Pancreas (tissue), 10 donors: ENCODE measurements at places on chromosomes 6 and 20. TPM values are rescaled to one million over a fixed set of nuclear protein-coding genes. Genes with fewer than 3 reads are reported as not detected.

ARMC2 gene
- total RNA-seq: 2.3 TPM

GNAS-AS1 gene
- total RNA-seq: 0.56 TPM

FAM209B gene
- not detected for total RNA-seq

RBM39 gene
- total RNA-seq: 136 TPM

PRKN gene
- total RNA-seq: 3.7 TPM

BNIP5 gene
- total RNA-seq: 0.47 TPM

BCAS4 gene
- total RNA-seq: 0.85 TPM

PPP1R16B gene
- 1.6 TPM for total RNA-seq

VSTM2L gene
- 4.4 TPM for total RNA-seq

HSPA12B gene
- 1.3 TPM for total RNA-seq

FABP7 gene
- not detected for total RNA-seq

ULBP2 gene
- total RNA-seq: 0.37 TPM

CSNK2A1 gene
- total RNA-seq: 52.8 TPM

HRH3 gene
- total RNA-seq: not detected

SLC22A7 gene
- total RNA-seq: not detected

CCNC gene
- total RNA-seq: 27.4 TPM

HSD17B8 gene
- 47.3 TPM for total RNA-seq

CDSN gene
- not detected for total RNA-seq

GPSM3 gene
- 3.8 TPM for total RNA-seq

SNAP91 gene
- 1.8 TPM for total RNA-seq

NQO2 gene
- 21.0 TPM for total RNA-seq

ADGRF5 gene
- 3.8 TPM for total RNA-seq

TUBB1 gene
- total RNA-seq: 0.06 TPM

TOX2 gene
- 0.51 TPM for total RNA-seq

WFDC12 gene
- total RNA-seq: not detected

GGTLC1 gene
- 0.47 TPM for total RNA-seq

CGAS gene
- 1.8 TPM for total RNA-seq

BPIFA1 gene
- not detected for total RNA-seq

VGLL2 gene
- total RNA-seq: not detected

HLA-DQA1 gene
- 11.4 TPM for total RNA-seq

C20orf204 gene
- total RNA-seq: 1.0 TPM
